GDM1 (cell line): ENCODE measurements at places on chromosomes 7 and 10.

GRCh38 chr10:14688606-14689005, 86.1 kb downstream of the FAM107B start:
- DNase-seq = peak; percentile 2

DNA sequence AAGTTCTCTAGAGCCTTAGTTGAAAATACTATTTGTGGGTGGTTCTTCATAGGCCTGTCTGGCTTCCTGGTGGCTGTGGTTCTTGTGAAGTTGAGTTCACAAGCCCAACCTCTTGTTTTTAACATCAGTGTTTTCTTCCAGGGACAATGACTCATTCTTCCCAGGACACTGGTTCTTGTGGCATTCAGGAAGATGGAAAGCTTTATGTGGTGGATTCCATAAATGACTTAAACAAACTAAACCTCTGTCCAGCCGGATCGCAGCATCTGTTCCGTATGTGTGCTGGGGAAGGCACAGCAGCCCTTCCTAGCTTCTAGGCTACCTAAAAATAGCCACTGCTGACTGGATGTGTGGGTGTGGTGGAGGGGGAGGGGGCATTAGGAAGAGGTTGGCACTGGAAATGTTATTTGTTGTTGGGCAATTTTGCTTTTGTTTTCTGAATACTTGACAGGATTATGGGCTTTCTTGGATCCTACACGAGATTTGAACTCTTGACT, 3.9 kb downstream of the LSMEM1 start:
- DNase-seq = no peak

- DNase-seq = no peak
Measured at GRCh38 chr7:33936503-33936902, 31.2 kb downstream of the BMPER start.

DNA sequence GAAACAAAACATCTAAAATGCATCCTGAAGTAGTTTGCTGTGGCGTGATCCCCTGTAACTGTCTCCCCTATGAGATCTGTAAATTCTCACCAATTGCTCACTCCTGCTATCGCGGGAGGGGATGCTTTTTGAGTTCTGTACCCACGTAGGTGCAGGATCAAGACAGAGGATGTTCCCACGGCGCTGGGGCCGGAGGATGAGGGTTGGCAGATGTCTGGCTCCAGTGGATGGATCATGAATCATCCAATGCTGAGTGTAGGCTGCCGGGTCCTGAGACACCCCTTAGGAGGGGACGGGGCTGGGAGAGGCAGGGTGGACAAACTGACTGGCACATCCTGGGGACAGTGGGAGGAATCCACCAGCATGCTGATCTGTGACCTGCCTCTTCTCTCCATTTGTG, 224.4 kb downstream of the USP6NL start:
- DNase-seq = no peak

DNA sequence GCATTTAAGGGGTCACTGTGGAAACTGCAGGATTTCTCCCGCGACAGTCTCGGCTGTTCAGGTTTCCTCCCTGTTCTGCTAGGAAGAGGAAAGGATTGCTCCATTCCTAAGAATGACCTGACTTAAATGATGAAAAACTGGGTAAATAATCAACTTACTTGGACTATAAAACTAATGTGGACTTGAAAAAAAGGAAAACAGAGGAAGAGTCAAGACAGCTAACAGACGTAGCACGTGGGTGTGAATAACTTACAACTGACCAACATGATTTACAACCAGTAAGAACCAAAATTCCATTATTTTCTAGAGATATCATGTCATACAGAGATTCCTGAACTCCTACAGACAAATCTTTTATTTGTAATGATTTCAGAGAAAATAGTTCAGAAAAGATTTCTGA, 93.8 kb downstream of the ADAM12 start:
- no peak for DNase-seq

GRCh38 chr7:155220903-155221302, 76.8 kb upstream of the INSIG1 start:
- no peak for DNase-seq

GRCh38 chr10:86400705-86401587, 34.4 kb upstream of the GRID1 start:
- DNase-seq = no peak

- no peak for DNase-seq
Measured at GRCh38 chr10:129552119-129552518, 85.1 kb downstream of the MGMT start.

- no peak for DNase-seq
Measured at GRCh38 chr7:24756545-24757352, 515 bp downstream of the GSDME start.

- no peak for DNase-seq
Measured at GRCh38 chr7:82567356-82567755, 123.8 kb upstream of the CACNA2D1 start.

GRCh38 chr7:131087756-131088658, 239.7 kb upstream of the MKLN1 start:
- DNase-seq = no peak

DNA sequence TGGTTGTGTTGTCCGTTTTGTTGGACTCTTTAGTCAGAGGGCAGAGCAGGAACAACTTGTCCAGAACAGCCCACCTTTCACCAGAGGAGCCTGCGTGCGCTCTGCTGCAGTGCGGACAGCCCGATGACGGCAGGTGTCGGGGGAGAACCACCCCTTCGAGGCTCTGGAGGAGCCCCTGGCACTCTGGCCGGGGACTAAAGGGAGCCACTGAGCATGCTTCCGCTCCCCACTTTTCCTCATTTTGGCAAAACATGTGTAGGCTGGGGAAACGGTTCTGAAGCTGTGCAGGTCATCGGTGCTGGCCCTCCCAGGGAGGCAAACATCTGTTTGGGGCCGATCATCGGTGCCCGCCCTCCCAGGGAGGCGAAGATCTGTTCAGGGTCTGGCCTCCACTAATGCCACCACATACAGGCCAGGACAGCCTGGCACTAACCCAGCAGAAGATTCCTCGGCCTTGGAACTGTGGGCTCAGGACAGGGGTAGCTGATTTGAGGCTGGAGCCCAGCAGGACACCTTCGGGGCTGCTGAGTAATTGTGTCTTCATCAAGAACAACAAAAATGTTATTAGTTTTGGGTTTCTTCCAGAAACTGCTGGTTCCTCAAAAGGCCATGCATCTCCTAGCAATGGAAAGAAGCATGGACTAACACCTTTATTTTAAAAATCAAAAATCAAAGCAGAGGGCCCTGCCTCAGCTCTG, 124.4 kb upstream of the TCERG1L start:
- no peak for DNase-seq

- no peak for DNase-seq
Measured at GRCh38 chr7:21426286-21427181, 1.3 kb upstream of the SP4 start.

DNA sequence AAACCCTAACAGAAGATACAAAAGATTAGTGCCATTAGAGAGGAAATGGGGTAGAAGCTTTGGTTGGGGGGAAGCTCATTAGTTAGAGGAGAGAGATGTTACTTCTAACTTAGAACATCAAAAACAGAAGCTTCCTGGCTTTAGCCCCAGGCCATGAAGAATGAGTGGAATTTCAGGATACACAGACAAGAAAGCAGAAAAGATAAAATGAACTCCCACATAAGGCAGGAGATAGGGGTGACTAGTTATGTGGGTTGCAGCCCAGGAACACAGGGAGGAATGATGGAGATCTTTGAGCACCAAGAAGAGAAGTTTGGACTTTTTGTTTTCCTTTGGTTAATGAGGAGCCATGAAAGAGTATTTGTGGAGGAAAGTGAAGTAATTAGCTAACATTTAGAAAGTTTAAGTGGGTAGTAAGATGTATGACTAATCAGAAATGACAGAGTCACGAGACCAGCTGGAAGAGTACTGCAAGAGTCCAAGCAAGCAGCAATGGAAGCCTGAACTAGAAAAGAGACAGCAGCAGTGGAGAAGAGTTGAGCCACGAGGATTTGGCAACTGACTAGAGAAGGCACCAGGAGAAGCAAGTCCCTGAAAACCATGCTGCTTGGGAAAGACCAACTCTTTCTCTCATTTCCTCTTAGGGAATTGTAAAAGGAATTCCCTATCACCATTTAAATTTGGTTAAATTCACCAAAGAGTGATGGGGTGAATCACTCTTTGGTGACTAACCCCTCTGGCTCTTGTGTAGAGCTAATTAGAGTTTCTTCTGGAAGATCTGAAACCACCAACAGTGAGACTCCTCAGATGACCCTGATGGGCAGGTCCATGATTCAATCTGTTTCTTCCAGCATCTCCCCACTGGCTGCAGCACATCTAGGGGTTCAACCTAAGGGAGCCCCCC, 131.9 kb downstream of the KCNMA1 start:
- DNase-seq = no peak

DNA sequence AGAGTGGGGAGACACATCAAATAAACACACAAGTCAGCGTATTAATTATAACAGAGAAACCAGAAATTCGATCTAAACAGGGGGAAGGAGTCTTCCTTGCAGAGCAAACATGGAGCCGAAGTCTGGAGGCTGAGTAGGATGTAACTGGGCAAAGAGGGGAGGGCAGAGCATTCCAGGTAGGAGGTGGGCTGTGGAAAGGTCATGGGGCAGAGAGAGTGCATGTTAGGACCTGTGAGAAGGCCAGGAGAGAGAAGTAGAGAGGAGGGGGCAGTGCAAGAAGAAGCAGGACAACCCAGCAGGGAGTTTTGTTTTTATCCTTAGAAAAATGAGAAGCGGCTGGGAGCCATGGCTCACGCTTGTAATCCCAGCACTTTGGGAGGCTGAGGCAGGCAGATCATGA, 130.8 kb upstream of the GPR26 start:
- no peak for DNase-seq
